ENCODE measurements at places on chromosomes 1 and 21.

DNA sequence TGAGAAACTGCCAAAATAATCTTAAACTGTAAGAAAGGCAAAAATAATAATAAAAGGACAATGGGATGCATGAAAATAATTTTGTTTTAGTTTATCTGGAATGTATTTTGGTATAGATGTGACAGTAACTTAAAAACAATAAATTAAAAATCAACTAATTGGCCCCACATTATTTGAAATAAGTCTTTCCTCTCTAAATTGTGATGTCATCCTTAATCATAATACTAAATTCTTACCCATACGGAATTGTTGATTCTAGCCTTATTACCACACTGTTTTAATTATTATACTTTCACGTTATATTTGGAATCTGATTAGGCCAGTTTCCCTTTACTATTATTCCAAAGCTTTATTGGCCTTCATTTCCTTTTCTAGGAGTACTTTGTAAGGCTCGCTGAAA, 7.7 kb downstream of the DESI2 start:
- DNase-seq: no peak

DNA sequence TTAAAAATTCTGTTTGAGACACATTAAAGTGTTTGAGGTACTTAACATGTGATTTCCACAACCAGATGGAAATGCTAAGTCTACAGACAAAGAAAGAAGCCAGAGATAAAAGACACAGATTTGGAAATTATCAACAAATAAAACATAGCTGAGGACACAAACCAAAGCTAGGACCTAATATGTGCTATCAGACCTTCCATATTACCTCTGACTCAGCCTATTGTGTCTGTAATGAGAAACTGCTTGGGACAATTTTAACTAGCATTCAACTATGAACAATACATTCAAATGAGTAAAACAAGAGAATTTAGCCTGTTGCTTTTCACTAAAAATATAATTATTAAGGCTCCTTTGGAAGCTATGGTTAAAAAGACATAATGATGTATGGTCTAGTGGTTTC, 54.6 kb downstream of the WNT2B start:
- no peak for DNase-seq

GRCh38 chr1:23664837-23665795, 26.5 kb upstream of the RPL11 start:
- DNase-seq: peak; percentile 4

DNA sequence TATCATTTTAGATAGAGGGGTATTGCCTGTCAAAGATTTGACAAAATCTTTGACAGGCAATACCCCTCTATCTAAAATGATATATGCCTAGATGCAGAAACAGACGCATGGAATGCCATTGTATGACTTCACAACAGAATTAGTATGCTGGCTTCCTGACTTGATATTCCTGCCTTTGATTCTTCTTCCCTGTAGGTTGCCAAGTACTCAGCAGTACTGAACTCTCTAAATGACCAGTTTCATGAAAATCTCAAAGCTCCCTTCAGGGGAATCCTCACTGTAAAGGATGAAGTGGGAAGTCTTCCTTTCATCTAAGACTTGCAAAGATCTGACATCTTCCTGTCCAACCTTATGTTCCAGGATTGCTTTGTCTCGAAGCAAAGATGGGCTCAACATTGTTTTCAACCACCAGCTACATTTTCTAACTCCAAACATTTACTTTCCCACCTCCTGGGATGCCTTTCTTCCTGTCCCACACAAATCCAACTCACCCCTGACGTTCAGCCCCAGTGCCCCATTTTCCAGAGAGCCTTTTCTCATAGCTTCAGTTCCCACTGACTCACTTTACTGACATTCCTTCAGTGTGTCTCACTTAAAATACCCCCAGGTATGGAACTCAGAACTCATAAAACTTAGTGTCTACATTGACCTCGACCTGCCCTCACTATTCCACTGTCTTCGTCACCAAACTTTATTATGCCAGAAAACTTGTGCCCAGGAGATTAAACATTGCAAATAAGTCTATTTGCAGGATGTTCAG, 67.3 kb upstream of the KCNJ6 start:
- peak; percentile 82 for DNase-seq

- no peak for DNase-seq
These were observed 56.6 kb upstream of the CASZ1 start for GRCh38 chr1:10852998-10853520.

DNA sequence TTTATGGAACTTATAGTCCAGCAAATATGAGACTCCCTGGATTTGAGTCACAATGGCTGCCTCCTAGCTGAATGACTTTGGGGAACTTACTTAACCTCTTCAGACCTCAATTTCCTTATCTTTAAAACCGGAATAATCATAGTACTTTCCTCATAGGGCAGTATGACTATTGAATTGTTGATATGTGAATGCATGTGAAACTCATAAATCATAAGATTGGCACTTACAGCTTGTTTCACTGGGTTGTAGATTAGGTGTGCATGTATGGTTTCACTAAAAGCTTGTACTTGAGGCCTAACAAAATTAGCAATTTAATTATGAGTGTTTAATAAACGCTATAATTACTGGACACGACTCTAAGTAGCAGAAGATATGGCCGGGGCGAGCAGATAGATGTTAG, 72.5 kb downstream of the ST6GALNAC5 start:
- DNase-seq: no peak

GRCh38 chr21:39397646-39398385, 47.8 kb downstream of the LCA5L start:
- no peak for DNase-seq

GRCh38 chr1:217135569-217135915, 412.3 kb upstream of the ESRRG start:
- no peak for DNase-seq

DNA sequence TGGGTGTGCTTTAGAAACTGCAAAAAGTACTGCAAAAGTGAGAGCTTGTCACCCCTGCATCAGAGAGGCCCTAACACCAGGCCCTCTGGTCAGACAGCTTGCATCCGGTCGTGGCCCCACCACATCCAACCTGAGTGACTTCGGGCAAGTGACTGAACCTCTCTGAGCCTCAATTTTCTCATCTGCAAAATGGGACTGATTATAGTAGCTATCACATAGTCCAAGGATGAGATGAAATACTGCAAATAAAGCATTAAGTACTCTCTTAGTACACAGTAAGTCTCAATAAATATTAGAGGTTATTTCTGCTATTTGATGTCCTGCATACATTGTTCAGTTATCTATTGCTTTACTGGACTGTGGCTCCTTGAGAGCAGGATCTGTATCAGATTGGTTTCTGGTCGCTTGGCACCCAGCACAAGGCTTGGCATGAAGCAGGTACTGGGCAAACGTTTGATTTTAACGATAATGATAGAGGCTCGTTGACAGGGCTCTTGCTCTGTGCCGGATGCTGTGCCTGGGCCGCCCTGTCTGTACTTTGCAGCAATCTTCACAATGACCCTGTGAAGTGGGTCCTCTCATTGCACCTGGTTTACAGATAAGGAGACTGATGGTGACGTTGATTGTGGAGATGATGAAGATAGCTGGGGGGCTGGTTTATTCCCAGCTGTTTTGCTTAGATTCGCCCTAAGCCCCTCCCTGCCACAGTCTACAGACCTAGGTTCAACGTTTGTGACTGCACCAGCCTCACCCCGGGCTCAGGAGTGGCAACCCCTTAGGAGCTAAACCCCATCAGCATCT, 43.6 kb downstream of the RAP1GAP start:
- DNase-seq: no peak

DNA sequence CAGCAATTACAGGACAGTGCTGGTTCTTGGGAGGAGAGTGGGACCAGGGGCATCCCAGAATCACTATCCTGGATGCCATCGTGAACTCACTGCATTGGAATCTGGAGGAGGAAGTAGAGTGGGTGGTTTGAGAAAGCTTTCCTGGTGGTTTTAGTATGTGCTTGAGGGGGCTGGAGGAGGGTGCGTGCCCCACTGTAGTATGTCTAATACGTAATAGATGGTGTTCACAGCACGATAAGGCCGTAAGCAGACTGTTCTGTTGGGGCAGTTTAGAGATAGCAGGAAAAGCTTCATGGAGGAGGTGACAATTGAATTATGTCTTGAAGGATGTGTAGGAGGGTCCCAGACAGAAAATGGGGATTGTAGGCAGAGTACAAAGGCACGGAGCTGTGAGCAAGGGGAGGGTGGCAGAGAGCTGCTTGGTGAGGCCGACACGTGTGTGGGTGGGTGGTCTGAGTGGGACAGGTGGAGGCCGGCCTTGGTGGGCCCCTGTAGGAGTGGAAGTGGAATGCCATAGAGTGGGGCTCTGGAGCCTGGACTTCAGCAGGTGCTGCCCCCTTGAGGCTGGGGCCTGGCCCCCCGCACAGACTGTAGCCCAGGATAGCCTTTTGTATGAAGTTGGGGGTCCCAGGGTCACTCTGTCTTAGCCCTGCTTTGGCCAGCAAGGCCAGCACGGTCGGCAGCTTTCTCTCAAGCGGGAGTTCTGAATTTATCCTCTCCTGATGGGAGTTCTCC, 37.0 kb downstream of the IL6R start:
- peak; percentile 90 for DNase-seq

DNA sequence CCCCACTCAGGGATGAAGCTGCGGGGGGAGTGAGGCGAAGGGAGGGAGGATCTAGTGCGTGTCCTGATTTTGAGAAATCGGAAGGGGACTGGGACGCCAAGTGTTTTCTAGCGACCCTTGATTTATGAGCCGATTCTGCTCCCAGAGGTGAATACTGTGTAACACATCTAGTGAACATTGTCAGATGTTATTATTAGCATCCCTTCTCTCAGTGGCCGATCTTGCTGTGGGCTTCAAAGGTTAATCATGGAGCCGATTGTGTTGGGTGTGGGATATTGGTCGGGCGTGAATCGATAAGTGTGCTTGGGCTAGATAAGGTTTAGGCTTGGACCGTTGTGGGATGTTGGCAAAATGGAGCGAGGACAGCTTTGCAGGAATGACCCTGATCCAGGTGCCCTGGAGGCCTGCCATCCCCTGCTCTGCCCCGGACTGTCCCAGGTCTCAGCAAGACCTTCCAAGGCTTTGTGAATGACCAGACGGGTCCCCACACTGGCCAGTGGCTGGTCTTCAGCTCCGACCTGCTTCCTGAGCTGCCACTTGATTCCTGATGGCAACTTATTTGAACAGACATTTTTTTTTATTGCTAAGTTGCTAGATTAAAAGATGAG, 2.2 kb downstream of the AJAP1 start:
- no peak for DNase-seq

- no peak for DNase-seq
These were observed 4.1 kb upstream of the HPCA start for GRCh38 chr1:32881871-32882850.

GRCh38 chr1:247962911-247963588, 2.0 kb upstream of the OR2AK2 start:
- no peak for DNase-seq

DNA sequence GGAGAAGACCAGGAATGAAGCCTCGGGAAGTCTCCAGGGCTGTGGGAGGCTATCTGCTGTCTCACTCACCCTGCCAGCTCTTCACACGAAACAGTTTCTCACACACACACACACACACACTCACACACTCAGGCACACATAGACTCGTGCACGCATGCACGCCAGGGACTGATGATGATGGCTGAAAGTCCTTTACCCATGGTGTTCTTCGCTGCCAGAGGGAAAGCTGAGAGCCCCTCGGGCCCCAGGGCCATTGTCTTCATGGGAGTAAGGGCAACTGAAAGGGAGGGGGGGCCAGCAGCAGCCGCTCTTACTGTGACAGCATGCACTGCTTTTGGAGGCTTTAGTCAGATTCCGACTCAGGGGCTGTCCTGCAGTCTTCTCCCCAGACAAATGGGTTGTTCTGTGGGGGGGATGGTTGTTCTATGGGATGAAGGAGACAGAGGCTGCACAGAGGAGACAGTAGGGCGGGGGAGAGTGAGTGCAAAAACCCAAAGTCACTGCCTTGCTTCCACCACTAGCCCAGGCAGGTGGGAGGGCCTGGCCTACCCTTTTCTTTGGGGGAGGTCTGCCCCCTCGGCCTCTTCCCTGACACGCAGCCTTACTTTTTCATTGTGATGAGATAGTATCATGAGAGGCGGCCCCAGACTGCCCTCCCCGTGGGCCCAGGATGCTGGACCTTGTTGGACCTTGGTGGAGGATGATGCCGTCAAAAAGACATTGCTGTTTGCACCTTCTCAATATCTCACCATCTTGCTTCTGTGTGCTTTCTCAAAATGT, 29.0 kb downstream of the STUM start:
- no peak for DNase-seq

- DNase-seq: no peak
These were observed 27.7 kb downstream of the SPATA45 start for GRCh38 chr1:212819726-212820125.
